ENCODE measurements at places on chromosomes 16 and 17.

- DNase-seq: no peak
These were observed 5.1 kb upstream of the SOX8 start for GRCh38 chr16:976389-976931.

- no peak for DNase-seq
These were observed 48.9 kb downstream of the FBXL20 start for GRCh38 chr17:39352511-39352910.

- no peak for DNase-seq
These were observed 136.3 kb downstream of the HS3ST3B1 start for GRCh38 chr17:14437176-14437575.

- peak; percentile 85 for DNase-seq
These were observed 43.3 kb downstream of the PGS1 start for GRCh38 chr17:78421534-78422266.

- no peak for DNase-seq
These were observed 1.0 kb downstream of the EIF1 start for GRCh38 chr17:41689497-41690299.

- no peak for DNase-seq
These were observed 3.7 kb upstream of the PYCR1 start for GRCh38 chr17:81940538-81941483.

GRCh38 chr17:36755586-36755985, 154.2 kb downstream of the MRM1 start:
- no peak for DNase-seq

GRCh38 chr17:63361182-63361581, 84.9 kb downstream of the CYB561 start:
- no peak for DNase-seq
